A549 treated with CpdA at 1 μM for 4 hours (cell line): ENCODE measurements at places on chromosomes 1 and 21. TPM values are rescaled to one million over a fixed set of nuclear protein-coding genes. Genes with fewer than 3 reads are reported as not detected.

ZBTB8A gene
- 2.9 to 3.9 TPM (median 3.4 TPM) in 5 replicates for total RNA-seq

PEAR1 gene
- total RNA-seq = 9.3 to 11.4 TPM (median 9.9 TPM) in 5 replicates

PAQR6 gene
- 2.9 to 5.1 TPM (median 3.0 TPM) in 5 replicates for total RNA-seq

EFHD2 gene
- total RNA-seq = 164 to 255 TPM (median 241 TPM) in 5 replicates

C1orf210 gene
- not detected in 5 replicates for total RNA-seq

RRP15 gene
- total RNA-seq = 23.5 to 30.1 TPM (median 26.3 TPM) in 5 replicates

CDCA8 gene
- 46.9 to 52.0 TPM (median 48.3 TPM) in 5 replicates for total RNA-seq
